IPS-NIHi11 (cell line): ENCODE measurements at places on chromosomes 2 and 18.

- peak; percentile 68 for DNase-seq
Observed at GRCh38 chr18:22332590-22332989, 85.1 kb downstream of the CTAGE1 start.

DNA sequence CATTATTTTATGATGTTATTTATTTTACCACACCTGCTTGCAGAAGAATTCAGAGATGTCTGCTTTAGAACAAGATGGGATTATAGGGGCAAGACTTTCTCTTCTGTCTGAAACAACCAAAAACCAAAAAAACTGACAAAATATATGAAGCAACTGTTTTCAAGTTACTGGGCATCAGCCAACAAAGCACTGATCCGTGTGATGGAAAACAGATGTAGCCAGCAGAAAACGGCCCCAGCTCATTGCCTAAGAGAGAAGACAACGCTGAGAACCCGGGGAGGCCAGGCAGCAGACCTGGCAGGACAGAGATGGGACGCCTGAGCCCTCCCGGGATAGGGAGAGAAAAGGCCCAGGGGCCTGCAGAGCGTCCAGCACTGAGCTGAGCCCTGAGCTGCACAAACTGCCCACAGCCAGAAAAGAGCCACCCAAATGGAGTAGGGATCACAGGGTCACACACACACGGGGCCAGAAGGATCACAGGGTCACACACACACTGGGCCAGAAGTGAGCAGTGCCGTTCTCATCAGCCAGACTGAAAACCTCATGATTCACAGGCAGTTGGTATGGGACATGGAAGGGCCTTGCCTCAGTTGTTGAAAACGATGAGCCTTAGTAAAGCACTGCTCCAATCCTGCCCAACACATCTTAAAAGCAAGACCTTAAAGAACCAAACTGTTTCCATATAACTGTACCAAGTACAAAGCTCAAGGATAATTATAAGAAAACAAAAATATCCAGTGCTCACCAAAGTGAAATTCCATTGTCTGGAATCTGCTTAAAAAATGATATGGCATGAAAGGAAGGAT lies 12.1 kb downstream of the PXDN start:
- no peak for DNase-seq

DNA sequence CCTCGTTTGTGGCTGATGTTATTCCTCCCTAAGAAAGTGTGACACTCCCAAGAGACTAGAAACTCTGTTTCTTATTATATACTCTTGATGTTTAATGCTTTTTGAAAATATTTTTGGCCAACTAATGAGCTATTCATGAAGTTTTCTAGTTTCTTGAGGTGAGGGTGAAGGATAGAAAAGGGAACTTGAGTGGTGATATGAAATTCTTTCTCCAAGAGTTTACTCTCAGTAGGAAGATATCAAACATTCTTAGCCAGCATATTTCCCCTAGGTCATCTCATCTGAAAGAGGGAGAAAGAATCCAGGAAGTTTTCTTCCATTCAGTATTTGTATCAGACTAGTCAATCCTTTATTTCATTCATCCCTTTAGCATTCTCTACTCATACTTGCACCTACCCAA lies 95.7 kb downstream of the MAP3K20 start:
- no peak for DNase-seq

- DNase-seq = no peak
Observed at GRCh38 chr2:178237488-178238153, 43.3 kb downstream of the OSBPL6 start.

- DNase-seq = no peak
Observed at GRCh38 chr2:43144263-43144662, 82.1 kb downstream of the ZFP36L2 start.

- no peak for DNase-seq
Observed at GRCh38 chr2:169911119-169911518, 83.9 kb downstream of the UBR3 start.

- DNase-seq = no peak
Observed at GRCh38 chr2:133338224-133338623, 230.0 kb downstream of the NCKAP5 start.

DNA sequence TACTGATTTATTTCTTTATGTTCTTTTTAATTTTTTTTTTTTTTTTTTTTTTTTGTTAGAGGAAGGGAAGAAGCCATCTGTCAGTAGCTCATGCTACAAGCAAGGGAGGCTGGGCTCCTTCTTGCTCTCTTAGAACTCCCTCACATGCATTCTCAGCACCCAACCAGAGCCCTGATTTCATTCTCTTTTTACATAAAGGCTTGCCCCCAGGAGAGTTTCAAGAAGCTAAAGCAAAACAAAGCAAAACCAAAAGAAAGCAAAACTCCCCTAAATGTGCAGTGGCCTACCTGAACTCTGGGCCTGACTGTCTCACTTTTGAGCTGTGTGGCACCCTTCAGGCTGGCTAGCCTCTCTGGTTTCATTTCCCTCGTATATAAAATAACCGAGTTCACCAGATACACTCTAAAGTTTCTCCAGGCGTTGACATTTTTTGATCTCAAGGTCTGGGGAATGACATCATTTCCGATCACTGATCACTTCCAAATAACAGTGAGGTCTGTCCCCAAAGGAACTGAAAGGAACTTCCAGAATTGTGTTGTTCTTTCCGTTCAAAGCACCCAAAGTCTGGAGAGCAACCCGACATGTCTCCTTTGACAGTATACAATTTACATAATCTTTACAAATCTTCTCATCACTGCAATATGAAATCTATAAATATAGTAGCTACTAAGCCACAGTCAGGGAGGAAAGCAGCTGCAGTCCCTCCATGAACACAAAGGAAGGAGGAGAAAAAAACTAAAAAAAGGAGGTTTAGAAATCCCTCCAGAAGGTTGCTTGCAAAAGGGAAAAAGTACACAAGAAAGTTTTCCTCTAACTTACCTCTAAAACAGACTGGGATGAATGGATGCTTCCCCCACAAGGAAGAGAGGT lies 145.6 kb upstream of the NCK2 start:
- DNase-seq = no peak

DNA sequence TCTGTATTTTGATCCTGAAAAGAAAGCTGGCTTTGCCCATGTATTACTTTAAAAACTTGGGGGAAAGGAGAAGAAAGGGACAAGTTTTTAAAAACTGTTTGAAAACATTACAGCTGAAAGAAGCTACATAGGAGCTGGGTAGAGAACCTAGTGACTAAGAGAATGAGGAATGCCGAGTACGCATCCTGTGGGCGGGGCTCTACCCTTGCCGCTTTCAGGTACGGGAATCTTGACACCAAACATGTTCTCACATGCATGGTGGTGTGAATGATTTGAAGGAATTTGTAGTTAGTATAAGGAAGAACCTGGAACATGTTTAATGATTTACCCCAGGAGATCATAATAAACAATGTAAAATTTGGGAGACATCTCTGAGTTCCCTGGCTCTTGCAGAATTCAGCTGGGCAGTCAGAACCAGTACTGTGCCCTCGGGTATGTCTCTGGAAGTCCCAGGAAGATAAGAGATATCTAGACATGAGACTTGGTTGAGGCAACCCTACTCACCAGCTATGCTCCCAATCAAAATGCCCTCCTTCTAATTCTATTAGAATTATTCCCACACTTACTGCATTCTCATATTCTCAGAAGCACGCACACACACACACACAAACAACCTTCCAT lies 16.5 kb upstream of the TGFA start:
- DNase-seq = peak; percentile 51

GRCh38 chr18:70454704-70455322 lies 166.0 kb downstream of the SOCS6 start:
- DNase-seq = peak; percentile 52

GRCh38 chr2:157085522-157085921 lies 172.0 kb upstream of the GALNT5 start:
- DNase-seq = no peak

- DNase-seq = no peak
Observed at GRCh38 chr2:44102790-44103562, 65.7 kb upstream of the PPM1B start.

- DNase-seq = no peak
Observed at GRCh38 chr2:52369178-52369577, 1337.2 kb upstream of the NRXN1 start.

DNA sequence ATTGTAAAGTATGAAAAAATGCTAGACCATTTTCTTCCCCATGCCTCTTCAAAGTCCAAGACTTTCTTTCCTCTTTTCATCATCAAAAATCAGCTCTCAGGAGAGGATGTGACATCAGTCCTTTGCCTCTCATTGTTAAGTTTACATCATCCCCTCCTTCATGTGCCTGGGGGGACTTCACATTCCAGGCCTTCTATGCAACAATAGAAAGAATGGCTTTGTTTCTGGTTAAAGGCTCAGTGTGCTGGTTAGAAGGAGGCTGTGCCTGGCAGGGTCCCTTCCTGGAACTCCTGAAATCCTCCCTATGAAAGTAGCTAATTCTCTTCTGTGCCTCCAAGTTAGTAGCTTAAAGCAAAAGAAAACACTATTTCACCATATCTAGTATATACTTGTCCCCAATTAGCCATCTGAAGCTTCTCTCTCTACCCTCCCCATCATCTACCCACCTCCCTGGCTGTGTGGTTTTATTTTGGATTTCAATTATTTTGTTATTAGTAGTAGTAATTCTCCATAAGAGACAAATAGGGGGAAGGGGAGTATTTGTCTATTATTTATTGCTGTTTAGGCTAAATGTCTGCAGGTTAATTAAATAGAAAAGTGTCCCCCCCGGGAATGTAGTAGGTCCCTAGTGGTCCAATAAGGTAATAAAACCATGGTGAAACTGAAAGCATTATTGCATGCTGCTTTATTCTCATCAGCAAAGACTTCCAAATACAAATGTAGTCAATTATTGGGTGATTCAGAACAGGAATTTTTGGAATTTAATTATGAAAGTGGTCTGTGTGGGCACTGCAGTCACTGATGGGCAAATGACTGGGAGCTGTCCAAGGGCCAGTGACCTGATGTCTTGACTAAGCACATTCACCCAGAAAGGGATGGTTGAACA lies 69.0 kb downstream of the CPO start:
- DNase-seq = peak; percentile 74

DNA sequence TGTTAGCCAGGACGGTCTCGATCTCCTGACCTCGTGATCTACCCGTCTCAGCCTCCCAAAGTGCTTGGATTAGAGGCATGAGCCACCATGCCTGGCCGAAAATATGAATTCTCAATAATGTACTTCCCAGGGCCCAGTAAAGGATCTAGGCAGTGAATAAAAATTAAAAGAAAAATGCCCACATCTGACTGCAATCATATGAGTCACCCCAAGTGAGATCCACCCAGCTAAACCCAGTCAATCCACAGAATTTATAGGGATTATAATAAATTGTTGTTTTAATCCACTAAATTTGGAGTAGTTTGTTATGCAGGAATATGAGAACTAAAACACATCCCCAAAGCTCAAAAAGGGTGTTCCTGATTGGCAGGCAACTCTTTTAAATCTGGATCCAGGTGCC lies 93.5 kb upstream of the STK39 start:
- DNase-seq = no peak

- DNase-seq = no peak
Observed at GRCh38 chr2:21002814-21003192, 41.1 kb downstream of the APOB start.

GRCh38 chr2:69021727-69022126 lies 8.7 kb downstream of the ANTXR1 start:
- no peak for DNase-seq

- no peak for DNase-seq
Observed at GRCh38 chr2:201347138-201347537, 10.0 kb downstream of the FLACC1 start.

- no peak for DNase-seq
Observed at GRCh38 chr2:134393075-134393461, 139.2 kb downstream of the MGAT5 start.

DNA sequence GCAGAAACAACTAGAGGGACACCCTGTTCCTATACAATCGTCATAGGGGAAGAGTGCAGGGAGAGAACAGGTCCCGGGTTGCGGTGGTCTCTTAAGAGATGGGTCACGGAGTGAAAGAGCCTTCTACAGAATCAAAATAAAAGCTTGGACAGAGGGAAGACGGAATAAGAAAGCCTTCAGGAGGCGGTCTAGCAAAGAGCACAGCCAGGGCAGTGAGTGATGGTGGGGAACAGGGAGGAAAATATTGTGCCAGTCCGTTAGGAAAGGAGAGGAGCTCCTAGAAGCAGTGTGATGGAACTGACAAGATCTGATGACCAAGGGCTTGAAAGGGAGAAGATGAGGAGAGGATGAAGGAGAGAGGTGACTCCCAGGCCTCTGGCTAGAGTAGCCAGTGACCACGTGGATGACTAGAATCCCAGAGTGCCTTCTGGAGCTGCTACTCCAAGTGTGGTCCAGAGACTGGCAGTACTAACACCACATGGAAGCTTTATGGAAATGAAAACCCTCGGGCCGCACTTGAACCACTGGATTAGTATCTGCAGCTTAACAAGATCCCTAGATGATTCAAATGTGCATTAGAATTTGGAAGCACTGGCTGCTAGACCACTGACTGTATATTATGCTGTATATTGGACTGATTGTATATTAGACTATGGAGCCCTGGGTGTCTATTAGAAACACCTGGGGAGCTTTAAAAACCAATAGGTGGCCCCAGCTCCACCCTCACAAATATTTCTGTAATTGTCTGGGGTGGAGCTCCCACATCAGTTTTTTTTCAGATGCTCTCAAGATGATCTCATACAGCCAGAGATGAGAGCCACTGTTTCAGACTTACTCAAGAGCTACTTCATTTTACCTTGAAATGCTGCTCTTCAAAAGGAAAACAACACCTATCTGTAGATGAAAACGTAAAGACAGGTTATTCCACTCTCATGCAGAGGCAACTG lies 1.1 kb upstream of the EVA1A start:
- no peak for DNase-seq

- no peak for DNase-seq
Observed at GRCh38 chr2:132419941-132420340, 3.3 kb downstream of the GPR39 start.

- DNase-seq = no peak
Observed at GRCh38 chr2:236193026-236193425, 24.8 kb upstream of the GBX2 start.

GRCh38 chr2:217248312-217248935 lies 388.6 kb upstream of the TNP1 start:
- peak; percentile 44 for DNase-seq

- DNase-seq = no peak
Observed at GRCh38 chr2:160305081-160305750, 105.1 kb upstream of the ITGB6 start.

DNA sequence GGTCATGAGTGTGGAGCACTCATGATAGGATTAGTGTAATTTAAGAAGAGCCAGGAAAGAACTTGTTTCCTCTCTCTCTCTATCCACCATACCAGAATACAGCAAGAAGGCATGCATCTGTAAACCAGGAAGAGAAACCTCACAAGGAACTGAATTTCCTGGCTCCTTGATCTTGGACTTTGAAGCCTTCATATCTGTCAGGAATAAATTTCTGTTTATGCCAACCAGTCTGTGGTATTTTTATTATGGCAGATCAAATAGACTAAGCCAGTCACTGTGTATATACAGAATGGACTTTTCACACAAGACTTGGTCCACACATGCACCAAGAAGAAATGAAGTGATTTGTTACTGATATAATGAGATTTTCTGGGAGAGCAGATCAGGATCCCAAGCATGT lies 930.1 kb upstream of the TMEFF2 start:
- no peak for DNase-seq

DNA sequence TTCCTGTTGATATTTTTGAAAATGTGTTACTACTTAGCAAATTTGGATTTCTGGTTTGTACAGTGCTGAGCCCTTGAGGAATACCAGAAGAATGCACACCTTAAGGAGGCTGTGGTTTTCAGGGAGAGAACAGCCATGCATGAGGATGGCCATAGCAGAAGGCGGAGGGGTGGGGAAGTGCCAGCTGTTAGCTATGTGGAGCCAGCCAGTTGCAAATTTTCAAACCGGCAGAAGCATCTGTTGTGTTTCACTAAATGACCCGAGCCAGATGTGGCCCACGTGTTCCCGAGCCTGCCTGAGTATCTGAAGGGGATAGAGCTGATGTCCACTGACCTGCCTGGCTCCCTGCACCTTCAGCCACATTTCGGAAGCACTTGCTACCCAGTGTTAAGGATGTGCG lies 16.4 kb upstream of the RBM44 start:
- DNase-seq = no peak
